ENCODE measurements at places on chromosomes 13 and 19. TPM values are rescaled to one million over a fixed set of nuclear protein-coding genes. Genes with fewer than 3 reads are reported as not detected.

MEF2B gene
- 2.6 TPM for polyA plus RNA-seq

DNA sequence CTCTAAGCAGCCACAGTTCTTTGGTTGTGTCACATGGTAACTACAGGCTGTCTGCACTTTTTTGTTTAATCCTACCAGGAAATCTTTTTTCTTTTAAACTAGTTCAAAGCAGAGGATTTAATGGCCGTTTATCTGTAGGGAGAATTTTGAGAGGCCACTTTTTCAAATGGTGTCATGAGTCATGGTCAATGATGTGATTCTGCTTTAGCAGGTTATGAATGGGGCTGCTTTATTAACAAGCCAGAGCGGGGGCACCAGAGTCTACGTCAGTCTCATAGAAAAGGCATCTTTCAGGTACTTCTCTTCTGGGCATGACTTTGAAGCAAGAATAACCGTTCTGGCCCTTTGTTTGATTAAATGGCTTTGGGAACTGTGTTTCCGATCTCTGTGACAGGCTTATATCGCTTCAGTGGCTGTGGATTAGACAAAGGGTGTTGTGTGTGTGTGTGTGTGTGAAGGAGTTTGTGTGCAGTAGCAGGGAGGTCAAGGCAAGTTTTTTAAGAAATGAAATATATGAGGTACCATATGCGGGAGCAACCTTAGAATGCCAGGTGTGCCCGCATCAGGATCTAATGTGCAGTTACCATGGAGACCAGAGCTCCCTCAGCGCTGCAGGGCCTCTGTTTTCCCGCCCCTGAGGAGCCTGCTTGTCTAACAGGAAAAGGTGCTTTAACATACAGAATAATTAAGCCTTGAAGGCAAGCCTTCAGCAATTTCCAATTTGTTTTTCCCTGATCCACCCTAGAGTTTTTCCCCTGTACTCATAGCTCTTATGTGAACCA, 120.5 kb downstream of the KATNAL1 start:
- DNase-seq = no peak

DNA sequence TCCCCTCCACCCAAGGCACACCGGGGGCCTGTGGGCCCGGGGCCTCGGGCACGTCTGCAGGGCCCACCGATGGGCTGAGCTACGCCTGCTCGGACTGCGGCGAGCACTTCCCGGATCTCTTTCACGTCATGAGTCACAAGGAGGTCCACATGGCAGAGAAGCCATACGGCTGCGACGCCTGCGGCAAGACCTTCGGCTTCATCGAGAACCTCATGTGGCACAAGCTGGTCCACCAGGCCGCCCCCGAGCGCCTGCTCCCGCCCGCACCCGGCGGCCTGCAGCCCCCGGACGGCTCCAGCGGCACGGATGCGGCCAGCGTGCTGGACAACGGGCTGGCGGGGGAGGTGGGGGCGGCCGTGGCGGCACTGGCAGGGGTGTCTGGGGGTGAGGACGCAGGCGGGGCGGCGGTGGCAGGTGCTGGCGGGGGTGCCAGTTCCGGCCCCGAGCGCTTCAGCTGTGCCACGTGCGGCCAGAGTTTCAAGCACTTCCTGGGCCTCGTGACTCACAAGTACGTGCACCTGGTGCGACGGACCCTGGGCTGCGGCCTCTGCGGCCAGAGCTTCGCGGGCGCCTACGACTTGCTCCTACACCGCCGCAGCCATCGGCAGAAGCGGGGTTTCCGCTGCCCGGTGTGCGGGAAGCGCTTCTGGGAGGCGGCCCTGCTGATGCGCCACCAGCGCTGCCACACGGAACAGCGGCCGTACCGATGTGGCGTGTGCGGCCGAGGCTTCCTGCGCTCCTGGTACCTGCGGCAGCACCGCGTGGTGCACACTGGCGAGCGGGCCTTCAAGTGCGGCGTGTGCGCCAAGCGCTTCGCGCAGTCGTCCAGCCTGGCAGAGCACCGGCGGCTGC, 8.6 kb downstream of the ZNF784 start:
- DNase-seq = no peak

DNA sequence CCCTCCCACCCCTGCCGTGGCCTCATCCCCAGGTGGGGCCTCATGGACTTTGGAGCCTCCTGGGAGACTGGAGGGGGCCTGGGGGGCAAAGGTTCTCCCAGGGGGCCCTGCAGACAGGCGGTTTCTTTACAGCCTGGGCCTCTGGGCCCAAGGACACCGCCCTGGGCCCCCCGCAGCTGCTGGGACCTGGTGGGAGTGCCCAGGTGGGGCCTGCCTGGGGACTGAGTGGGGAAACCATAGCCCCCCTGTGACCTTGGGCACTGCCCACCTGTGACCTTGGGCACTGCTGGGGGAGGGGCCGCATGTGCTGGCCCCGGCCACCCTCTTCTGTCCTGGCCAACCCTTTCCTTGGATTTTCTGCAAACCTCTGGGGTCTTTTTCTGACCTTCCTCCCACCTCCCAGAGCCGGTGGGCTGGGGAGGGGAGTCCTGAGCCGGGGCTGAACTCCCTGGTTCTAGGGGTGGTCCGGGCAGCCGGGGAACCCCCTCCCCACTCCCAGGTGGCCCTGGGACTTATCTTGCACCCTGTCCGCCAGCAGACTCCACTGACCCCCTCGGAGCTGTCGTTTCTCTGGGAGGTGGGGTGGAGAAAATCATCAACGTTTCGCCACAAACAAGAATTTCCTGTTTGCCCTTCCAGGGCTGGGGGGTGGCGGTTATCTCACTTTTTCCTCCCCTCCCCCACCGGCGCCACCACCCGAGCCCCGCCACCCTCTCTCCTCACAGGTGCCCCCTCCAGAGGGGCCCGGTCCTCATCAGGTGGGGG, 27.0 kb downstream of the ARID3A start:
- no peak for DNase-seq

Data from left renal cortex interstitium (tissue), 4 donors.